ENCODE measurements at places on chromosomes 12 and 14.

DNA sequence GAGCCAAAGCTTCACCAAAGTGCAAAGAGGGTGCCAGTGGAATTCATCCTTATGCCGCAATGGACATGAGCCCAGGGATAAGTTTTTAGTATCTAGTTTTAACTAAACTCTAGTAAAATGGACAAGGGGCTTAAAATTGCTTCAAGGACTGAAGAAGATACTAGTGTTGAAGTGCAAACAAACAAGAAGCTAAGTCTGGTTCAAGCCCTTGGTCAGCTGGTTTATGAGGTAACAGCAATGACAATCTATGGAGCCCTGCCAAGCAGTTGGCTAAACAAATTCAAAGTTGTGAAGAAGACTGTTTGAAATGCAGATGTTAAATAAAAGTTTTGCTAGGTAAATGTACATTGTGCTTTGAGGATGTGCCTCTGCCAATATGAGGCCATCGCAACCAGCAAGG is 209.4 kb downstream of the KTN1 start:
- DNase-seq: no peak

DNA sequence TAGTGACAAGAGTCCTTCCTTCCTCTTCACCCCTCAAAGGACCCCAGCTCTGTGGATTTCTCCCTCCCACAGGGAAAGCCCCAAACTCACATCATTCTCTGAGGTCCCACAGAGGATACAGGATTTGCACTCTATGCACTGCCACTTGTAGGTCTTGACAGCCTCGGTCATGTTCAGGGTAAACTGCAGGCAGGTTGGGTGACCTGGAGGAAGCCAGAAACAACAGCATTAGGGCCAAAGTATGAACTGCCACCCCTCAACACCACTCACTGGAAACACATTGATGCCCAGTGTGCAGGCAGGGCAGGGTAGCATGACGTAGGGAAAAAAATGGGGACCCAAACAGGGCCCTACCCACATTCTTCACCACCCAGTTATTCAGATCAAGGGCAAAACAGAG is 264.4 kb downstream of the DPF3 start:
- DNase-seq: no peak

DNA sequence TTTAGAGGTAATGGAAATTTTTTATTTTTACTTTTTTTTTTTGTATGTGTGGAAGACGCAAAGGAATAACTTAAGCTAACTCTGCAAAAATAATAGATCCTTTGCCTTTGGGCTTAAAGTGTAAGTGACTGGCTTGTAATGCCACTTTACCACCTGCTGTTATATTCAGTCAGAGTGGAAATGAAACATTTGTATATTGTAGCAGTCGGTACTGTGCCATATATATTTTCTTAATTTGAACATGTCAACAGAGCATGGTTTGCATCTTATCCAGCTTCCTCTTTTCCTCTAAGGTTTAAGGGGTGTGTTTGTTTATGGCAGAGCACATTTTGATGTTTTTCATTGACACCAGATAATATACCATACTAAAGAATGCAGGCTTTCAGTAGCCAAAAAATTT is 176.6 kb downstream of the TRHDE start:
- DNase-seq: no peak

DNA sequence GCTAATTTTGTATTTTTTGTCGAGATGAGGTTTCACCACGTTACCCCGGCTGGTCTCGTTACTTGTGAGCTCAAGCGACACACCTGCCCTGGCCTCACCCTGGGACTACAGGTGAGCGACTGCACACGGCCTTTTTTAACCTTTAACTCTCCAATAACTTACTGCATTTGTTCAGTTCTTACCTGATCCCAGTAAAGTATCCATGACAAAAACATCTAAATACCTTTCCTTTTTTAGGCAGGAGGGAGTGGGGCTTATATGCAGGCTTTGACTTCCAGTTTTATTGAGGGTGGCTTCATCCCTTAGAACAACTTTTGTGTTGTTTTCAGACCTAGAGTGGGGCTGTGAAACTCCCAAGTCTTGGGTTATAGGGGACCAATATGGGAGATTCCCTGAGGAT is 68.3 kb downstream of the DENND5B start:
- no peak for DNase-seq

GRCh38 chr12:50314636-50315312 is 31.5 kb upstream of the LIMA1 start:
- no peak for DNase-seq

GRCh38 chr12:12273291-12273957 is 6.6 kb upstream of the LRP6 start:
- no peak for DNase-seq

DNA sequence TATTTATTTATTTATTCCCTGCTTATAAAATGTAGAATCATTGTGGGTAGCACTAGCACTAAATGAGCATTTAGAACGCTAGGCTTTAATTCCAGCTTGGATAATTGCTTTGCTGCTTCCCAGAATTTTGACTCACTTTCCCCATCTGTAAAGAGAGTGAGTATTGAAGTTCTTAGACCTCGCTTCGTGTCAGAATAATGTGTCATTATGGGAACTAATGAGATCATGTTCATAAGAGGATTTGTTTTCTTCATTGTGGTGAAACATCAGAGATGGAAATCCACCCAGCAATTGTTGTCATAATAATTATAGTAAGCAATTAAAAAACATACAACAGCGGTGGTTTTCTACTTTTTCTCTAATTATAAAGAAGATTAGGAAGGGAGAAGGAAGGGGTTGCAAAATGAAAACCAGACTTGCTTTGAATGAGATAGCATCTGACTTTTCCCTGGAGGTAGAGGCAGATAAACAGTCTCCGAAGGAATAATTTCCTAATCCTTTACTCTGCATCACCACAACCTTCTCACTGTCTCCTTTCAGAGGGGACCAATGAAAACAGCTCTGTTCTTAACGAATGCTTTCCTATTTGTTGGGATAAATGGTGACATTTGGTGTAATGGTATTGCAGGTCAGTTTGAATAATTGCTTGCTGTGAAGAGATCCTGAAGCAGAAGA is 86.8 kb upstream of the ARHGAP5 start:
- no peak for DNase-seq

- DNase-seq: no peak
Measured at GRCh38 chr14:33402604-33403003, 463.9 kb downstream of the NPAS3 start.

- DNase-seq: no peak
Measured at GRCh38 chr12:76180401-76181277, 96.2 kb upstream of the NAP1L1 start.

- no peak for DNase-seq
Measured at GRCh38 chr12:16606991-16607390, 1.0 kb upstream of the LMO3 start.

DNA sequence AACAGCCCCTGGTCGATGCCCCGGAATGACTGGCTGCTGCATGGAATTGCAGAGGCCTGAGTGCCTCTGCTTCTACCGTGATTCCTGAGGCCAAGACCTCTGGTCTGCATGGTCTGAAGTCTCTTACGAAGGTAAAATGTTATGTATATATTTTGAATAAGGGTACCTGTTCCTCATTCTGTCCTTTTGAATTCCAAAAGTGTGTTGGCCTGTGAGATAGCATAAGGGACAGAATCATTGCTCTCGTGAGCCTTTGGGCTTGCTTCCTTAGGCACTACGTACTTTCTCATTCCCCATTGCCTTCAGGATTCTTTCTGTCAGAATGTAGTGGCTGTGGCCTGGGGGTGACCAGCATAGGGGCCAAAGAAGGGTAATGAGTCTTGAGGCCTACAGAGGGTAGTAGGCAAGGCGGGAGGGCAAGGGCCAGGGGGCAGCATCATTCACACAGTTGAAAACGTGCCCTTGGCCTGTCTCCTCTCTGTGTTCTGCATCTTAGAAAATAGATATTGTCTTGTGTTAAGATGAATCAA is 19.5 kb downstream of the TRAF3 start:
- no peak for DNase-seq

DNA sequence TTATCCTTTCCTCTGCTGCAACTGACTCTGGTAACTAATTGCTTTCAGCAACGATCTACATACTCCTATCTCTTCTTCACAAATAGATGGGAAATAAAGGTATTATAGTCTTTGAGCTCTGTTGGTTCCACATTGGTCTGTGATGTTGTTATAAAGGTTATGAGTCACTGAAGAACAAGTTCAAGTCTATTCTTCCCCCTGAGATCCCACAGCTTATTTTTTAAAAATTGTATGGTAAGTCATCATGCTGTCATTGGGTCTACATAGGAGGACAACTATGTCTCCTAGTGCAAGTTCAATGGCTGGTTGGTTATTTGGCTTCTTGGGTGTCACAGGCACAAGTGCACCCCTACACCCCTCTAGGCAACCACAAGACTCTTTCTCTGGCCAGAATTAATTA is 49.6 kb upstream of the PTCSC3 start:
- no peak for DNase-seq

DNA sequence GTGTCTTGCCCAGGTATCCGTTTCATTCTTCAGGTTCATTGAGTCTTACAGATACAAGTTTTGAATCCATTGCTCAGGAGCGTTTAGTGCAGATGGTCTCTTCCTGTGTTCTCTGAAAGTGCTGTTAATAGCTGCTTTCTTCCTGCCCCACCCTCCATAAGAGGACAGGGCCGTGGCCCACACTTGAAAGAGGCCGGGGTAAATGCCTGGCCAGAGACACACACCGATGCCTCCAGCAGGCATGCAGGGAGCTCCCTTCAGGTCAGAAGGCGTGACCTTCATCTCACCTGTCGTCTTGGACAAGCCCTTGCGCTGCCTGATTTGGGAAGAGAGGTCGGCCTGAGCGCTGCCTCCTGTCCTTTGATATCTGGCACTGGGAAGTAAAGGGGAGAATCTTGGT is 11.6 kb downstream of the PRKAB1 start:
- no peak for DNase-seq

- no peak for DNase-seq
Measured at GRCh38 chr12:7061596-7061995, 1.1 kb downstream of the C1S start.

DNA sequence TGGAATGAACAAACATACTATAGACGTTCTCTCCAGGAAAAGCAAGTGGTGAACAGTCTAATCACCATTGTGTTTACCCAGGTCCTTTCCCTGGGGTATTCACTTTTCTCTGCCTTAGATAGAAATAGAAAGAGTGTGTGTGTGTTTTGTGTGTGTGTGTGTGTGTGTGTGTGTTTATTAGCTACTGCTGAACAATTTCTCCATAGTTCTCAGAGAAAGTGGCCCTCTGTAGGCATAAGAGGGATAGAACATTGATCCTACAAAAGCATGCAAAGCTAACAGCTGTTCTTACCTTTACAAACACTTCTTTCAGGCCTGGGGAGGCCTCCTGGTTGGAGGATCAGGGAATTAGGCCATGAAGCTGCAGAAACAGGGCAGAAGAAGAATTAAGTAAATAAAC is 665.7 kb upstream of the TBX3 start:
- DNase-seq: no peak

GRCh38 chr14:91273885-91274273 is 29.4 kb upstream of the GPR68 start:
- no peak for DNase-seq

DNA sequence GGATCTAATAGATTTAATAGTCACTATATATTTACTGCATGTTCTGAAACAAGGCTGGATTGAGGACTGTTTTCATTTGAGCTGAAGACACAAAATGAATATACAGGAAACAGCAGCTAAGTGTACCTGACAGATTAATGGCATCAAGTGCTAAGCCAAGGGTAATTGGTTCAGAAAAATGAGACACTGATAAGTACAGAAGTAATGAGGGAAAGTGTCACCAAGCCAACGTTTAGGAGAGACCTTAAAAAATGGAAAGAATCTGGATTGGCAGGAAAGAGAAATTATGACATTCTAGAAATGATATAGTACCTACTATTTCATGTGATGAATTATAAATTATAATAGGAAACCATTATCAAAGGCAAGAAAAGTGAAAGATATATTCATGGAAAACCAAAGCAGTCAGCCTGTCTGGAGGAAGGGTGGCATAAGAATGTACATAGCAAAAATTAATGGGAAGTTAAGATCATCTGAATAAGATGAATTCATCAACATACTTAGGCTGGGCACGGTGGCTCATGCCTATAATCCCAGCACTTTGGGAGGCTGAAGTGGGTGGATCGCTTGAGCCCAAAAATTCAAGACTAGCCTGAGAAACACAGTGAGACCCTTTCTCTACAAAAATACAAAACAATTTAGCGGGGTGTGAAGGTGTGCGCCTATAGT is 21.0 kb upstream of the DUSP16 start:
- DNase-seq: no peak

- no peak for DNase-seq
Measured at GRCh38 chr12:1993871-1994371, 10.3 kb downstream of the DCP1B start.

GRCh38 chr14:38022775-38023174 is 184.9 kb upstream of the SSTR1 start:
- DNase-seq: no peak

DNA sequence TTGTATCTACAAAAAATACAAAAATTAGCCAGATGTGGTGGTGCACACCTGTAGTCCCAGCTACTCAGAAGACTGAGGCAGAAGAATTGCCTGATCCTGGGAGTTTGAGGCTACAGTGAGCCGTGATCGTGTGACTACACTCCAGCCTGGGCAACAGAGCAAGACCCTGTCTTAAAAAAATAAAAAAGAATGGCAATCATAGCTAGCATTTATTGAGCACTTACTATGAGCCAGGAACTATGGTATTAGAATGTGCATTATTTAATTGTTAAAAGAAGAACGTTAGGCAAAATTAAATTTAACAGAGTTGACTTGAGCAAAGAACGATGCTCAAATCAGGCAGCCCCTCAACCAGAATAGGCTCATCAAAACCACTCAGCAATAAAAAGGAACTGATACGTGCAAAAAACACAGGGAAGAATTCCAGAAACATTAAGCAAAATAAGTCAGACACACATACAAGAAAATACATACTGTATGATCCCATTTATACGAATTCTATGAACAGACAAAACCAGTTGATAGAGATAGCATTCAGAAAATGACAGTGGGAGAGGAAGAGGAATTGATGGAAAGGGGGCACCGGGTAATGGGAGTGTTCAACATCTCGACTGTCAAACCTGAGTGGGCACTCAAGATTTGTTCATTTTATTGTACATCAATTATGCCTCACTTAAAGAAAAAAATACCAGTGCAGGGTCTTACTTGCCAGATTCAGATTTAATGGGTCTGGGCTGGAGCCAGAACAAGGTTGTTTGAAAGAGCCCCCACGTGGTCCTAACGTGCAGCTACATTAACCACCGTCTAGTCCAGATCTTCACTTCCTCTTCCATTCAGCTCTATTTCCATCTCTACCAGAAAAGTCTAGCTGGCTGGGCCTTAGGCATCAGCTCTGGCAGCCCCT is 8.0 kb downstream of the SCNN1A start:
- no peak for DNase-seq

DNA sequence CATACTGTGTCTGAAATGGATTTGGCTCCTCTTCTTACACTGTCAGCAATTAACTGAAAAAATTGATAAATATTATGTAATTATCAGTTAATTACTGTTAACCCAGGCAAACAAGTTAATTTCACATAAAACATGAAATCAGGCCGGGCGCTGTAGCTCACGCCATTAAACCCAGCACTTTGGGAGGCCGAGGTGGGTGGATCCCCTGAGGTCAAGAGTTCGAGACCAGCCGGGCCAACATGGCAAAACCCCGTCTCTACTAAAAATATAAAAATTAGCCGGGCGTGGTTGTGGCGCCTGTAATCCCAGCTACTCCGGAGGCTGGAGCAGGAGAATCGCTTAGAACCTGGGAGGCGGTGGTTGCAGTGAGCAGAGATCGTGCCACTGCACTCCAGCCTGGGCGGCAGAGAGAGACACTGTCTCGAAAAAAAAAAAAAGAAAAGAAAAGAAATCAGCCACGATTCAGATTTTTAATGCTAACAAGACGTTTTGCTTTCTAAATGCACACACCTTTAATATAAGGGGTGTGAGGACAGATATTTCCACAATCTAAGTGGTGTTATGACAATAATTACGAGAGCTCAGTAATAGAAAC is 473 bp upstream of the TMEM19 start:
- DNase-seq: no peak

GRCh38 chr12:120234643-120235368 is 30.7 kb downstream of the PXN start:
- no peak for DNase-seq
